ENCODE measurements at places on chromosomes 5 and 9.

DNA sequence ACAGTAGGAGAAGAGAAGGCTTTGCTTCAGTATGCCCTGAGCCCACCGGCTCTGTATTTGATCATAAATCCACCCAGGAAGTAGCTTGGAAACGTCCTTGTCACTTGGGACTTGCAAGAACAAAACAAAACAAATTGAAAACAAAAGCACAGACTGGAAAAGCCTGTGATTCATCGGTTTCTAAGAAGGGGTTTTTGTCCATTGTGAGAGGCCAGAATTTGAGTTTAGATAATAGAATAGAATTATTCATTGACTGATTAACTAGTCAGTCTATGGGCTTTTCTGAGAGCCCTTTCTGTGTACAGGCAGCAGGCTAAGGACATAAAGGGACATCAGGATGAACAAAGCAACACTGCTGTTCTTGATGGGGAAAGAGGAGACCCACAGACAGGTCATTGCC lies 424.8 kb downstream of the IRX1 start:
- DNase-seq, result no peak

DNA sequence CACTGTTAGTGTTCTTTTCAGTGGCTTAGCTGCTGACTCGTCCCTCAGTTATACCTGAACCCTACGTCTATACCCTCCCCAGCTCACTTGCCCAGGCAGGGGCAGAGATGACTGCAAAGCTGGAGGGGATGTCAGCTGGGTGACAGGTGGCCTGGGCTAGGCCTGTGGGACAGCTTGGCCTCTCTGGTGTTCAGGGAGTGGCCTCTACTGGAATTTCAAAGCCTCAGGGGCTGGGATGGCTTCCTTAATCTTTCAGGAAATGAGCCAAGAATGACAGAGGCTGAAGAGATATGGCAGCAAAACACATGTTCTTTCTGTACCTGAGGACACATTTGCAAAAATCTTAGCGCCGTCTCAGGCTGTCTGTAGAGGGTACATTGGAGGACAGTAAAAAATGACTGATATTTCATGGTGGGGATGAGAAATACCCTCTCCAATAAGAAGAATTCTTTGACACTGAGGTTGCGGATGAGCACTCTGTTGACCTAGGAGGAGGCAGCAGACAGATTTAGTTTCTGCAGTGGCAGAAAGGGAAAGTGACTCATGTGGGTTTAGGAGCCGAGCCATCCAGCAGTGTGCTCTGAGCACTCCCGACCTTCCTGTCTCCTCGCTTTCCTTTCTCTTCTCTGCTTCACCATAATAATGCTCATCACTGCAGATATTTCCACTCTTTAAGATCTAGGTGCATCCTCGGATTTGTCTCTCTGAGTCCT lies 54.4 kb downstream of the ENTREP1 start:
- no peak for DNase-seq

GRCh38 chr5:113337515-113338415 lies 97.0 kb downstream of the TSSK1B start:
- DNase-seq, result no peak

GRCh38 chr9:78354324-78354973 lies 57.5 kb downstream of the PSAT1 start:
- no peak for DNase-seq

DNA sequence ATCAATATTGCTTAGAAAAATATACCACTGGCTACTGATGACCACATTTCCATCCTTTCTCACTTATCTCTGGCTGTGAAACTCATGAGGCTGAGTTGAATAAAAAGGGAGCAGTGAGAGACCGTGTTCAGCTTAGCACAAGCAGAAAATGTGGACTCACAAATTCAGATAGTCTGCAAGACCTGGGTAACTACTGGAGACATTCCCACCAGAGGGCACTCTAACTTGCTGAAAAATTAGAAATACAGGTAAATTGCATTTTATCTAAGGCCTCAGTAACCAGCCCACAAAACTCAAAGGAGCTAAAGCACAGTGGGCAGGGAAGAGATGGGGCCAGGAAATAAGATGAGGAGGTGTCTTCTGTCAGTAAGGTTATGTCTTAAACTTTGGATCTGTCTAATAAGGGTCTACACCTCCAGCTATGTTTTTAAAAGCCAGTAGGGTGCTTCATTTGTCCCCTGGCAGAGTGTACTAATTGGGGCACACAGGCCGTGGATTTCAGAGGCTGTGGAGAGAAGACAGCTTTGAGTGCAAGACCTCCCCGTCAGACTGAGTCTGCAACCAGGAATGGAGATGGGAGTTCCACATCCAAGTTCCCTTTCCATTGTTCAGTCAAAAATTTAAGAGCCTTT lies 8.7 kb upstream of the NDUFB6 start:
- no peak for DNase-seq

GRCh38 chr9:3916984-3917383 lies 382.9 kb downstream of the GLIS3 start:
- no peak for DNase-seq

GRCh38 chr5:175876107-175876506 lies 4.7 kb downstream of the CPLX2 start:
- no peak for DNase-seq

Measured in cortex of kidney (tissue), 1 donor.